ENCODE measurements at places on chromosomes 3 and 15. TPM values are rescaled to one million over a fixed set of nuclear protein-coding genes. Genes with fewer than 3 reads are reported as not detected.

The EPHA6 gene
- polyA plus RNA-seq = not detected

- no peak overlapping the region for H3K27ac ChIP-seq
- DNase-seq = no peak
- no peaks in the 10 kb centered on the region for H3K36me3 ChIP-seq
- no peaks in the 10 kb centered on the region for H3K27me3 ChIP-seq
- no peaks in the 10 kb centered on the region for H3K4me1 ChIP-seq
- H3K4me3 ChIP-seq = no peak overlapping the region
Observed at GRCh38 chr3:172717493-172718088, 6.7 kb upstream of the NCEH1 start.

- no peaks in the 10 kb centered on the region for H3K27me3 ChIP-seq
- DNase-seq = no peak
- no peak overlapping the region for H3K4me3 ChIP-seq
- H3K27ac ChIP-seq = no peak overlapping the region
Observed at GRCh38 chr15:34651997-34652725, 68.7 kb upstream of the GOLGA8B start.

- H3K4me1 ChIP-seq = no peaks in the 10 kb centered on the region
- no peak for DNase-seq
- H3K36me3 ChIP-seq = no peaks in the 10 kb centered on the region
- no peak overlapping the region for H3K27ac ChIP-seq
- H3K4me3 ChIP-seq = no peak overlapping the region
Observed at GRCh38 chr15:38535491-38536200, 29.0 kb downstream of the RASGRP1 start.

DNA sequence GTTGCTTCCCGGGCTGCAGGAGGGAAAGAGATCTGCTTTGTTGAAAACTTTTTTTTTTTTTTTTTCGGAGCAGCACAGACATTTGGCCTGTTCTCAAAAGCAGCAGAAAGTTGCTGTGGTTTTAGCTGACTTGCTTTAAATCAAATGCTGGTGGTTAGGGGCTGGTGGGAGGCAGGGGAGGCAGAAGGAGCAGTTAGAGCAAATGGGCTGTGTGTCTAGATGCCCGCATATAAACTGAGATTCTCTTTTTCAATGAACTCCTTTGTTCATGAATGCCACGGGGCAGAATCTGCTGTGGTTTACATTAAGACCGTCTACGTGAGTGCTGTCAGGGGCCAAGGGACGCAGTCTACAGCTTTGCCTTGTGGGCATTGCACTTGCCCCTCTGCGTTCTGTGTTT, 95.9 kb downstream of the FLNB start:
- no peaks in the 10 kb centered on the region for H3K4me1 ChIP-seq
- H3K27me3 ChIP-seq = no peaks in the 10 kb centered on the region

Data from spleen (tissue), 13 donors.